Type B pancreatic cell (in vitro differentiated cells): ENCODE measurements at places on chromosomes 6 and 20. TPM values are rescaled to one million over a fixed set of nuclear protein-coding genes. Genes with fewer than 3 reads are reported as not detected.

DNA sequence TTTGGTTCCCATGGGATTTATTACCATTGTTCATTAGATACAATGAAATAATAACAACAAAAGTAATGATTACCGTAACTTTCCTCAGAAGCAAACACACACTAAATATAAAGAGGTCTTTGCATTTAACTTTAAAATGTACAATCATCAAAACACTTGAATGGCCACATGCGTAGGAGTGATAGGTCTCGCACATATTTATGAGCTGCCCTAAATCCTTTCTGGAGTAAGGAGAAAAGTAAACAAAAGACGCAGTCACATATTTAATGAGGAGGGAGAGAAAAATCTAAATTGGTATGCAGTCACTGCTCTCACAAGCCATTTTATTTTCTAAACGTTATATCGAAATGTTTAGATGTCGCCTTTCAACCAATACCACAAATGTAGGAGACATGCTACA is 129.4 kb upstream of the TCF21 start:
- H3K27ac ChIP-seq: no peak overlapping the region
- no peaks in the 10 kb centered on the region for H3K36me3 ChIP-seq
- peaks cover 4% of the 10 kb centered on the region for H3K27me3 ChIP-seq
- H3K4me1 ChIP-seq: peaks cover 5% of the 10 kb centered on the region
- DNase-seq: no peak

- H3K27me3 ChIP-seq: peaks cover 91% of the 10 kb centered on the region
- no peak for DNase-seq
- no peak overlapping the region for H3K4me3 ChIP-seq
- no peak overlapping the region for H3K27ac ChIP-seq
- H3K4me1 ChIP-seq: no peaks in the 10 kb centered on the region
These were observed 8.6 kb upstream of the RAET1G start for GRCh38 chr6:149931501-149931900.

- peaks cover 10% of the 10 kb centered on the region for H3K36me3 ChIP-seq
- peaks cover 41% of the 10 kb centered on the region for H3K4me1 ChIP-seq
- peak overlapping the region; percentile 54 for H3K27ac ChIP-seq
- H3K4me3 ChIP-seq: peak overlapping the region; percentile 25
- DNase-seq: no peak
These were observed 70.6 kb downstream of the HDDC2 start for GRCh38 chr6:125231133-125231532.

DNA sequence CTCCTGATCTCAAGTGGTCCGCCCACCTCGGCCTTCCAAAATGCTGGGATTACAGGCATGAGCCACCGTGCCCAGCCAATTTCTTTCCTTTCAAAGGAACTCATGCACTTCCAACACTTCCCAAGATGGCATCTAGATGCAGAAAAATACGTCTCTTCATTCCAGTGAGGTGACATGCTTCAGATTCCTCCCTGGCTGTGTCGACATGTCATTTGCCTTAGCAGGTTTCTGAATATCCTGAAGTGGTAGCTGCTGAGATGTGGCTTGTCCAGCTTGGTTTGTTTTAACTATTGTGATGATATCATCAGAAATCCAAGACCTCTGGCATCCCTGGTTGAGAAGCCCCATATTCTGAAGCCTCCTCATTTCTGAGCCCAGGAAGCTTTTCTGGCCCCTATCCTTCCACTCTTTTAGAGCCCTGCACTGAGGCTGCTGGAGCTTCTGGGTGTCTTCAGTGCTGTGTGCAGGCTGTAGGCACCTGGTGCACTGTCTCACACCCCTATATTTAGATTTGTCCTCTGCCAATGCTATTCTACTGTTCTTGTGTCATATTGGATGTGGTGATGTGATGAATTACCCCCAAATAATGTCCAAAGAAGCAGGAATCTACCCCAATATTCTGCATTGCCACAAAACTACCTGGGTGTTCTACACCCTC is 73.3 kb upstream of the E2F3 start:
- H3K27ac ChIP-seq: peak overlapping the region; percentile 40
- DNase-seq: no peak
- no peaks in the 10 kb centered on the region for H3K27me3 ChIP-seq
- no peaks in the 10 kb centered on the region for H3K4me1 ChIP-seq
- no peak overlapping the region for H3K4me3 ChIP-seq
- H3K36me3 ChIP-seq: no peaks in the 10 kb centered on the region

DNA sequence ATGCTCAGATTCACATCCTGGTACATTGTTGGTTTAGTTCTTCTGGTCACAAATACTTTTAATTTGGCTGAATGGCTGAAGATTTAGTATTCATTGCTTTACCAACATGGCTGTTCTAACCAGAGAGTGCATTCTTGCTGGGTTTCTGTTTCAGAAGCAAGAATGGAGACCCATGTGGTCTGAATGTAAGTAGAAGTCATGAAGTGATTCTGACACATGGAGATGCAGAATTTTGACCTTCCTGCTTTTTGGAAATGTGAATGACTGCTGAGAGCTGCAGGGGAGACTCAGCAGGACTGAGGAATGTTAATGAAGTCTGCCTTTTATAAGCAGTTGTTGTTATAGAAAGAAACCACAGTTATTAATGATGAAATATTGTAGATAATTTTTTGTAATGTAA is 576.1 kb upstream of the MARCKS start:
- H3K36me3 ChIP-seq: no peaks in the 10 kb centered on the region
- peaks cover 8% of the 10 kb centered on the region for H3K4me1 ChIP-seq
- H3K27ac ChIP-seq: no peak overlapping the region
- H3K27me3 ChIP-seq: no peaks in the 10 kb centered on the region
- no peak for DNase-seq

- DNase-seq: no peak
- H3K27ac ChIP-seq: no peak overlapping the region
- no peaks in the 10 kb centered on the region for H3K27me3 ChIP-seq
- no peaks in the 10 kb centered on the region for H3K36me3 ChIP-seq
- no peaks in the 10 kb centered on the region for H3K4me1 ChIP-seq
These were observed 80.5 kb downstream of the PRSS35 start for GRCh38 chr6:83592770-83593394.

GRCh38 chr6:160050022-160050421 is 71.6 kb upstream of the SLC22A1 start:
- H3K4me3 ChIP-seq: no peak overlapping the region
- H3K36me3 ChIP-seq: peaks cover 46% of the 10 kb centered on the region
- H3K27me3 ChIP-seq: no peaks in the 10 kb centered on the region
- H3K4me1 ChIP-seq: no peaks in the 10 kb centered on the region

DNA sequence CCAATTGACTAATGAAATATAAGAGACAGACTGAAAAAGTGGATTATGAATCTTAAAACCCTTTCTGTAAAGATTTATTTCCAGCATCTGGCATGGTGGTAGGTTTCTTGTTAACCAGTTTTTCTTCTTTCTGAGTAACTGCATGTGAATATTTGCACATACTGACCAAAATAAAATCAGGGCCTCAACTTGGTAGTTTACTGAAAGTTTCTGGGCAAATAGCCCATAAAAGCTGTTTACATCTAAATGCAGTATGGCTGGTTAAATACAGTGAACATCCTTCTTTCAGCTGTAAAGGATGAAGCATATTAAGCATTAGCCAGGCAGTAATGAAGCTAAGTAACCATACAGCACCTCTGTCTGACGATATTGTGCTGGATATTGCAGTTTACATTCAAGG is 83.6 kb upstream of the EYS start:
- H3K36me3 ChIP-seq: peaks cover 3% of the 10 kb centered on the region
- H3K27ac ChIP-seq: no peak overlapping the region
- peaks cover 5% of the 10 kb centered on the region for H3K4me1 ChIP-seq
- H3K4me3 ChIP-seq: no peak overlapping the region

- no peaks in the 10 kb centered on the region for H3K27me3 ChIP-seq
- DNase-seq: no peak
These were observed at the start of gene DDX43 for GRCh38 chr6:73394577-73395354. Gene DDX43 (plus strand): TSS chr6:73394828. CDS start chr6:73394906, 78 bp downstream.

DNA sequence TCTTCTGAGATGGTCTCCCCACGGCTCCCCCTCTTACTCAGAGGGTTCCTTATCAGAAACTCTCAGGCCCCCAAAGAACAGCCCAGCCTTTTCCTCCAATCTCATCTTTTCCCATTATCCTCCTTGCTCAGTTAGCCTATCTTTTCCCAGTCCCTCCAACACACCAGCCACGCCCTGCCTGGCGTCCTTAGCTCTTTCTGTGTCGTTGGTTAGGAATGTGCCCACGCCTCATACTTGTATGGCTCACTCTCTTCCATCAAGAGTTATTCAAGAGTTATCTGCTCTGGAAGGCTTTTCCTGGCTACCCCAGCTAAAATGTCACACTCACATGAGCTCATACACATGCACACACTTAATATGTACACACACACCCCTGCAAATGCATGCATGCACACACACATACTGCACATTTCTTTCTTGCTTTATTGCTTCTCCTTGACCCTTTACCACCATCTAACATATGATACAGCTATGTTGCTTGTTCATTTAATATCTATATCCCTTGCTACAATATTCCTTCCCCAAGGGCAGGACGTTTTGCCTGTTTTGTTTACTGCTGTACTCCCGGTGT is 37.6 kb downstream of the SLC2A10 start:
- peaks cover 5% of the 10 kb centered on the region for H3K27me3 ChIP-seq
- peak overlapping the region; percentile 92 for H3K27ac ChIP-seq
- no peak for DNase-seq
- peaks cover 7% of the 10 kb centered on the region for H3K4me1 ChIP-seq

- H3K4me3 ChIP-seq: no peak overlapping the region
- DNase-seq: no peak
- no peak overlapping the region for H3K27ac ChIP-seq
- peaks cover 25% of the 10 kb centered on the region for H3K4me1 ChIP-seq
These were observed 27.6 kb downstream of the MYH7B start for GRCh38 chr20:34983089-34983820.

DNA sequence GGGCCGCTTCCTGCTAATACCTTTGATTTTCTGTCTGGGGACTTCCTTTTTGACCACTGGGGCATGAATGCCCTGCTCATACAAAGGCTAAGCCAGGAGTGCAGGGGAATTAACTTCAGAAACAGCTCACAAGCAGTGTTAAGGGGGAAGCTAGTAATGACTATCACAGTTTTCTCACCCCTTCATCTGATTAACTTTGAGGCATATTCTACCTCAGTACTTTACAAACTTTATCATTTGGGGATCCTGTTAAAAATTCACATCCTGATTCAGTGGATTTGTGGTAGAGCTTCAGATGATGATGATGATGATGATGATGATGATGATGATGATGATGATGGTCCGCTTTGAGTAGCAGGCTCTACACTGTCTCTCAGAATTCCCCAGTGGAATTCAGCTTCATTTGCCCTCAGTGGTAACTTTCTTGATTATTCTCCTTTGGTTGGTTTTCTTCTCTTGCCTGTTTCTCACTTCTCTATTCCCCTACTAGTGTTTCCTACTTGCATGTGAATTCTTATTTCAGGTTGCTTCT is 78.4 kb upstream of the TMEM170B start:
- no peak overlapping the region for H3K27ac ChIP-seq
- no peak overlapping the region for H3K4me3 ChIP-seq
- no peak for DNase-seq

- no peak for DNase-seq
- H3K4me3 ChIP-seq: no peak overlapping the region
- H3K36me3 ChIP-seq: no peaks in the 10 kb centered on the region
These were observed 151.0 kb upstream of the HEY2 start for GRCh38 chr6:125598422-125598821.

- H3K4me3 ChIP-seq: no peak overlapping the region
- H3K36me3 ChIP-seq: no peaks in the 10 kb centered on the region
- DNase-seq: no peak
- H3K27ac ChIP-seq: no peak overlapping the region
These were observed 19.8 kb downstream of the PDE7B start for GRCh38 chr6:135871296-135871695.

DNA sequence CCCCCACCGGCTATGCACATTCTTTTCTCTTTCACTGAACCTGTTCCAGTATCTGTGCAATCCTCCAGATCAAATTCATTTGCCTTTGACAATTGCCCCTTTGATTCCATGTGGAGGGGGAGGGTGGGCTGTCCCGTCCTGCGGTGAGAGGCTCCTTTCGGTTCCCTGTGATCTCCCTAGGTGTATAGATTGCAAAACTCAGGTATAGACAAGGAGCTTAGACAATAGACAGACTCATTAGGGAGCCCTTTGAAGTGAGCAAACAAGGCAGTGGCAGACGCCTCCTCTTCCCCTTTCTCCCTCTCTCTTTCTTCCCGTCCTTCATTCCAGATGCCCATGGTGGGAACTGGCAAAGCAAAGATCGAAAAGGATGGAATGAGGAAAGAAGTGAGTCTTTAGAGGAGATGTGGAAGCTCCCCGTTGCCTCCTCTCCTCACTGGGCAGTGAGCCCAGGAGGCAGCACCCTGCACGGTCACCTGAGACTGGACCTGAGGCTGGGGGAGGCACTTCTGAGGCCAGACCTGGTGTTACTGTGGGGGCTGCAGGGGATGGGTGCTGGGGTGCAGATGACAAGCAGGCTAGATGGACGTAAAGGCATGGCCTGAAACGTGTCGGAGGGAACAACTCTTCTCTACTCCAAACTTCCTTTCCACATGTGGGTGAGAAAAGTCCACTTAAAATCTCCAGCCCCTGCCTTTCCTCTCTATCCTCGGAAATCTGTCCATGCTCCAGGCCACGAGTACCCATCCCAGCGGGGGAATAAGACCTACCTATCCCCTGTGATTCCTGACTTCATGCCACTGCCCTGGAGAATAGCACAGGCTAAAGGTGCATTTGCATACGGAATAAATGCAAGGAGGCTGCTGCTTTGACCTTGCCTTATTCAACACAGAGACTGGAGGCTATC is 256.6 kb upstream of the FOXQ1 start:
- H3K27me3 ChIP-seq: no peaks in the 10 kb centered on the region
- peak overlapping the region; percentile 8 for H3K27ac ChIP-seq
- DNase-seq: no peak
- H3K4me3 ChIP-seq: no peak overlapping the region
- no peaks in the 10 kb centered on the region for H3K4me1 ChIP-seq

DNA sequence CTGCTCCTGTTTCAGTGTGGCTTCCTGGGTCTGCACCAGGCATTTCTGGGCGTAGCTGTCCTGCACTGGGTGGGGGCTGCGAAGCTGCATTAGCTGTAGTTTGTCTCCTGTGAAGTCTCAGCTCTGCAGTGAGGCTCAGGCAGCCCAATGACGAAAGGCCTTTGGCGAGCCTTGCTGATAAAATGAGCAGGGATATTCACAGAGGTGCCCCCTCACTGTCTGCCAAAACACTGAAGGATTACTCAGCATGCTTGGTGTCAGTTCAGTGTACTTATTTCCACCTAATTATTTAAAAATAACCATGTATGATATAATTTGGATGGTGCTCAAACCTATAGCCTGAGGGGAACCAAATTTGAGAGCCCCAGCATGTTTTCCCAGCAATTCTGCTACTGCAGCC is 73.5 kb downstream of the ECT2L start:
- no peak overlapping the region for H3K27ac ChIP-seq
- H3K4me3 ChIP-seq: no peak overlapping the region
- peaks cover 9% of the 10 kb centered on the region for H3K4me1 ChIP-seq

GRCh38 chr6:170125456-170126300 is 165.2 kb downstream of the DLL1 start:
- H3K4me1 ChIP-seq: peaks cover 14% of the 10 kb centered on the region
- H3K4me3 ChIP-seq: no peak overlapping the region
- no peaks in the 10 kb centered on the region for H3K36me3 ChIP-seq
- DNase-seq: peak; percentile 57
- H3K27me3 ChIP-seq: peaks cover 4% of the 10 kb centered on the region

The USP49 gene
- total RNA-seq: 2.9 and 13.2 TPM in 2 replicates

The ATP6V1G2 gene
- total RNA-seq: 1.6 and 5.9 TPM in 2 replicates
